ENCODE measurements at places on chromosomes 3 and 15.

- DNase-seq, result no peak
These were observed 98.2 kb downstream of the TMEM108 start for GRCh38 chr3:133136114-133137041.

DNA sequence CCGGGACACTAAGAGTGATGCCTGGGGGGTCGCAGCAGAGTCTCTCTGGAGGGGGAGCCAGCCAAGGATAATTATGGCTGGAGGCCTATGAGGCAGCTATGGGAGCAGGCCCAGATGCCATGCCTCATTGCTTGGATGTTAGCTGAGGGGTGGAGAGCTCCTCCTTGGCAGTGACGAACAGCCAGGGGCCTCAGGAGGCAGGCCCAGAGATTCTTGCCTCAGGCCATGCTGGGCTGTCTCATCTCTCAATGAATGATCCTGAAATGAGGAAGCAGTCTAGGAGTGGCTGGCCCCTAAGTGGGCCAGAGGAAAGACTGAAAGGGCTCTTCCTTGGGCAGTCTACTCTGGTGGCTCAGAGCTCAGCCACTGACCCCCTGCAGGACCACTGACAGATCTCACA, 21.3 kb downstream of the KIF9 start:
- no peak for DNase-seq

DNA sequence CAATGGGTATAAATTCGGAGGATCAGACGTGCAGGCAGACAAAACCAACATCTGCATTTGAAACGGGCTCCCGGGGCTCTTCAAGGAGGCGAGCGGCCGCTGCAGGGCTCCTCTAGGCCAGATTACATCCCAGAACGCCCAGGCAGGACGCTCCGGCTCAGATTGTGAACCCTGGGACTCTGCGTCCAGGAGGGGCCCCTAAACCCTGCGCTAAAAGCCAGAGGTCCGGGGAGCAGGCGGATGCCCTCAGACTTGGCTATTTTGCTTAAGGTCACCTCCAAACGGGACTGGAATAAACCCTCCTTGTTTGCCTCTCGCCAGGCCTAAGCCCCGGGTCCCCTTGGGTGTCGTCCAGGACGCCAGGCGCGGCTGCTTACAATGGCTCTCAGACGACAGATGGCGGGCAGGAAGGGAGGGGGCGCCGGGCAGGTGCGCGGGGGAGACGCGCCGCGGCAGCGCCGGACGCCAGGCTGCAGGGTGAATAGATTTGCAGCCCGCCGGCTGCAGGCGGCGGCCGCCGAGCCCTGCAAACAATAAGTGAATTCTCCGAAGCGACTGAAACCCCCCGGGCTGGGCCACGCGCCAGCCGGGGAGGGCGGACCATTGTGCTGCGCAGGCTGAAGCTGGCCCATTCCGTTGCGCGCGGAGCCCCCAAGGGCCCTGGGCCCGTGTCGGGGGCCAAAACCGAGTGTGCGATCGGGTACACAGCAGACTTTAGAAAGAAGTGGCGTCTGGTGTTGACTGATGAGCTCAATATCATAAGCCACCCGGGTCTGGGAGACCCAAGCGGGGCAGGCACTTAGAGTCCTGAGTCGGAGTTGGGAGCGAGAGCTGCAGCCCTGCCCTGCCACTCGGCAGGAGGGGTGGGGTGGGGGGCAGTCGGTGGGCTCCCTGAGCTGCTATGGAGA, 32.3 kb upstream of the AMOTL2 start:
- no peak for DNase-seq

DNA sequence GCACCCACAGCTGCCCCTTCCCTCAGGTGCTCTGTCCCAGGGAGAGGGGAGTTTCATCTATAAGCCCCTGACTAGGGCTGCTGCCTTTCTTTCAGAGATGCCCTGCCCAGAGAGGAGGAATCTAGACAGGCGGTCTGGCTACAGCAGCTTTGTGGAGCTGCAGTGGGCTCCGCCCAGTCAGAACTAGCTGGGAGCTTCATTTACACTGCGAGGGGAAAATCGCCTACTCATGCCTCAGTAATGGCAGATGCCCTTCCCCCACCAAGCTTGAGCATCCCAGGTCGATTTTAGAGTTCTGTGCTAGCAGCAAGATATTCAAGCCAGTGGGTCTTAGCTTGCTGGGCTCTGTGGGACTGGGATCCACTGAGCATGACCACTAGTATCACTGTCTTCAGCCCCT, 181.2 kb upstream of the RARB start:
- no peak for DNase-seq

All from urinary bladder (tissue), 4 donors.